ENCODE measurements at places on chromosomes 5 and 9. TPM values are rescaled to one million over a fixed set of nuclear protein-coding genes. Genes with fewer than 3 reads are reported as not detected.

The FIBCD1 gene
- 0.78 TPM for total RNA-seq

The SLC6A19 gene
- 0.66 TPM for total RNA-seq

The PRRX2 gene
- 1.0 TPM for total RNA-seq

The CARD6 gene
- total RNA-seq = 5.4 TPM

The FAM78A gene
- 0.78 TPM for total RNA-seq

The MTRR gene
- 15.8 TPM for total RNA-seq

The NXNL2 gene
- total RNA-seq = not detected

The CAVIN4 gene
- not detected for total RNA-seq

The ANKRD55 gene
- not detected for total RNA-seq

The AQP7 gene
- total RNA-seq = 4.2 TPM

The ADAMTS2 gene
- total RNA-seq = 19.1 TPM

The GFM2 gene
- 6.3 TPM for total RNA-seq

The TMEM174 gene
- total RNA-seq = not detected

The NCS1 gene
- 3.9 TPM for total RNA-seq

The IPPK gene
- total RNA-seq = 6.3 TPM

The QRFP gene
- total RNA-seq = not detected

The HOMER1 gene
- total RNA-seq = 1.6 TPM

The ZFP37 gene
- total RNA-seq = 0.33 TPM

The SLC6A7 gene
- total RNA-seq = not detected

The PNPLA7 gene
- total RNA-seq = 27.7 TPM

The TNIP1 gene
- total RNA-seq = 89.3 TPM

The OXCT1 gene
- total RNA-seq = 7.9 TPM

The EGFL7 gene
- total RNA-seq = 47.0 TPM

The CPLANE1 gene
- total RNA-seq = 39.2 TPM

The ASS1 gene
- 31.6 TPM for total RNA-seq

The SKP2 gene
- total RNA-seq = 7.3 TPM

The GPX8 gene
- 6.7 TPM for total RNA-seq

The INSL6 gene
- not detected for total RNA-seq
